ENCODE measurements at places on chromosomes 6 and 20.

DNA sequence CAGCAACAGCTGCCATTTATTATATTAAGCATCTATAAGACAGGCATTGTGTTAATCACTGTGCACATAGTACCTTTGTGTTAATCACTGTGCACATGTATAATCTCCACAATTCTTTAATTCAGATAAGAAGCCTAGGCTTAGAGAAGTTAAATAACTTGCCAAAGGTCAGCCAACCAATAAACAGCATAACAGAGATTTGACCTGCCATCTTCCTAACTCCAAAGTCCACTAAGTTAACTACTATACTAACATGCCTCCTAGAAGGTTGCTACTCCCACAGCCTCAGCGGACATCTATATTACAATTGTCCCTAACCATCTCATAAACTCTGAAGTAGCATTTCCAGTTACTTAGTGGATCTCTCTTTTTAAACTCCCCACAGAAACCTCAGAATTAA is 3.7 kb downstream of the BTBD9 start:
- DNase-seq: no peak

- no peak for DNase-seq
Measured at GRCh38 chr6:14569394-14569793, 451.8 kb downstream of the CD83 start.

DNA sequence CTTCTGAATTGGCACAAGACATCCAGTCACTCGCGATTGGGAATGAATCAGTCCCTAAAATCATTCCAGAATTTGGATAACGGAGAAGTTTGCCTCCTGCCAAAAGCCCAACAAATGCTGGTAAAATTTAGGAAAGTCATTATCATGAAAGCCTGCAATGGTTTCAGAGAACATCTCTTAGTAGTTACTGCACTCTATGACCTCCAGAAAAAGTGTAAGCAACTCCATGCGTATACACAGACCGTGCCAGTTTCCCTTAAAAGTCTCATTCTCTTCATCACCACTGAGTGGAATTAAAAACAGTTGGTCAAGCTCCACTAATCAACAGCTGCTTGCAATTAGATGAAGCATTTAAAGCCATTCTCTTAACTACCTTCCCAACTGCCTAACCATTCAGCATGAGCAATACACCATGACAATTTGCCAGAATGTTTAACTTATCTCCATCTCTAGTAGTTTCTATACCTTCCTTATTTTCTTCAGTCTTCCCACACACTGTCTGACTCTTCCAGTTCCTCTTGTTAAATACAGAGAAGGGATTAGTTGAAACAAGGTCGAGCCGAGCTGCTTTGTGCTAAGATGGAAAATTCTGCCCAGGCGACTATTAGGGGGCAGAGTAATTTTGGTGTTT is 183.6 kb upstream of the PRDM1 start:
- DNase-seq: no peak

DNA sequence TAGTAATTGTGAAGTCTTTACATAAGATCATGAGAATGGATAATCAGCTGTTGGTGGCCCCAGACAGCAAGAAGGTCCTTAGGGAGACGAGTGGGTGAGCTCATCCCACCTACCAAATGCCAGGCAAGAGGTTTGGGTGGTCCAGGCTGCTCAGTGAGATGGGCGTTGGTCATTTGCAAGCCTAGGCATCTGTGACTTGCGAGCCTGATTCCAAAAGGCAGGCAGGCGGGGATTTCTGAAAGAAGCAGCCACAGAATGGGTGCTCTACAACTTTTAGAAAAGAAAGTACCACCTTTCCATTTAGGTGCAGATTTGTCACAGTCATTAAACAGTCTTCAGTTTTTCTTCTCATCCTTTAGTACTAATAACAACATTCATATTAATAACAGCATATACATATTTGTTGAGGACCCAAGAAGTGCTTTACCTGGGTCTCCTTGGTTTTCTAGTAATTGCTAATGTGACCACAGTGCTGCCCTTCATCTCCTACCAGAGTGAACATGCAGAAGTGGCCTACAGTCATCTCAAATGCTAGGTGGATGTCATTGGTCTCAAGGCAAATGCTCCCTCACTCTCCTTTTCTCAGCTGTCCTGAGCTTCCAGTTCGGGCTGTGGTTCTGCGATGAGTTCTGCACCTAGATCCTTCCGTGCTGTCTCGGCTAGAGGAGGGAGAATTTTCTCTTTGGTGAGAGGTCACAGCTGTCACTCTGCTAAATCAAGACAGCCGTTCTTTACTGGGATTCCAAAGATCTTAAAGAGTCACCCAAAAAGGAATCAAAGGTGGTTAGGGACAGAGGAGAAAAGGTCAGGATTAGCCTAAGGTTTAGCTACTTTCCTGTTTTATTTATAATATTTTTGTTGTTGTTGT is 2.7 kb downstream of the WRNIP1 start:
- DNase-seq: no peak

DNA sequence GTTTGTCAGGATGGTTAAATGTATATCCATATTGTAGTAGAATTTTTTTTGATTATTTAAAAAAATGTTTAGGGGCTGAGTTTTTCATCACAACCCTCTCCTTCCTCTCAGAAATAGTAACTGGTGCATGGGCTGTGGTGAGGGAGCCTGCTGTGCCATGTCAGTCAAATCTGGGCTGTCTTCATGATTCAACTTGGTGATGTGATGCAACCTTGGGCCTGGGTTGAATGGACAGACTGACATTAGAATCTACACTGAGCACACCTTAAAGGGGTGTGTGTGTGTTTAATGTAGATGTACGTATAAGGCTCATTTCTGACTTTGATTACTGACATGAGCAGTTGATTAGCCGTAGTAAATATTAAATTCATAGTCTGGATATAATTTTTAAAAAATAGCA is 3.7 kb downstream of the TJAP1 start:
- DNase-seq: peak; percentile 15

DNA sequence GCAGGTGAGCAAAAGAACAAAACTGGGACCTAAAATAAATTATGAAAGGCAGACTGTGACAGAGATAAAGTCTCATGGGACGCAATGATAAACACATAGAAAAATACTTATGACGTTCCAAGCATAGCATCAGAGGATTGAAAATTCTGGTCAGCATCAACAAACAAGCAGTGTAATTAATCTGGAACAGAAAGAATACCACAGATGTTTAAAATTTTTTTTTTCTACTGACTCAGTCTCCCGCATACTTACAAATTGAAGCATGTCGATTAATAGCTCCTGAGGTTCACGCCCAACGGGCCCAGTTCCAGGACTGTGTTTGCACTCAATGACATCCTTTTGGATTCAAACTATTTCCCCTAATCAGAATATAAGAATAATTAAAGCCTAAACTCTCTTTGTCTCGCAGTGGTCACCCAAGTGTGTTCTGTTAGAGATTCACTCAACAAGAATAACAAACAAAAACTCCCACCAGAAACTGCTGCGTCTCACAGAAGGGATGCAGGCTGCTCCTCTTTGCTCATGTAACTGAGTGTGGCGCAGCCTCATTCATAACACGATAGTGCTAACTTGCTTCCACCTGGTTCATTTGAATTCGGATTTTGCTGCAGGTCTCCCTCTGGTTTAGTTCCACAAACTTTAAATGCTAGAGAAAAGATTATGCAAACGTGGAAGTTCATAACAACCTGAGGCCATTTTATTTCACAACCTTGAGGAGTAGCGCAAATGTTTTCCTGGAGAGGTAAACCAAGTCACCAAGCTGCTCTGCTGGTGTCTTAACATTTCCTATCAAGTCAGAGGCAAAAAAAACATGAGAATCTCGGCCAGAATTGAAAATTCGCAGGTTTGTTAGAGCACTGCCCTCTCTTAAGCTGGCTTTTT is 69.0 kb upstream of the CITED2 start:
- DNase-seq: no peak

GRCh38 chr20:51016521-51016920 is 6.4 kb downstream of the KCNG1 start:
- no peak for DNase-seq

GRCh38 chr6:42293386-42293977 is 75.8 kb upstream of the MRPS10 start:
- DNase-seq: no peak

Data from ACHN (cell line).